ENCODE measurements at places on chromosomes 11 and 22. TPM values are rescaled to one million over a fixed set of nuclear protein-coding genes. Genes with fewer than 3 reads are reported as not detected.

GRCh38 chr11:95991101-95991500, 67.2 kb upstream of the MTMR2 start:
- no peak for DNase-seq

DNA sequence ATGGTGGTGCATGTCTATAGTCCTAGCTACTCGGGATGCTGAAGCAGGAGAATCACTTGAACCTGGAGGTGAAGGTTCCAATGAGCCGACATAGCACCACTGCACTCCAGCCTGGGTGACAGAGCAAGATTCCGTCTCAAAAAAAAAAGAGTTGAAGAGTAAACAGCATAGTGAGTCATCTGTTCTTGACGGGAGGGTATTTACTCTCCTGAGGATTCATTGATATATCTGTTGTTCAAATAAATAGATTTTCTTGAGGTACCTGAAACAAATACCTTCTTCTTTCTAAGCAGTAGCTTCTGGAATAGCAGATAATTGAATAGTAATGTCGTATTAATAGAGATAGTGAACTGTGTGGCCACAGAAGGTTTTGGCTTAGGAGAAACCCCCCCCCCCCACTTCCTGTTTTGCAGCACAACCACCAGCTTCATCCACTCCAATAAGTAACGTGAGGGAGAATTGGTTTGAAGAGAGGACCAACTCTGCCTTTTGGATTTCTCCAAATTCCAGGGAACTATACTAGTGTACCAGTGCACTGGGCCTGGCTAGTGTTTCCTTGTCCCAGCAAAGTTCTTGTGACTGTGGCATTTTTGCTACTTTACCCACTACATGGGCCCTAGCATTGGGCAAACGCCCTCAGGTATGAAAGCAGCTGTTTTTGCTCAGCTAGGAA, 90.0 kb downstream of the PRMT3 start:
- DNase-seq = no peak

DNA sequence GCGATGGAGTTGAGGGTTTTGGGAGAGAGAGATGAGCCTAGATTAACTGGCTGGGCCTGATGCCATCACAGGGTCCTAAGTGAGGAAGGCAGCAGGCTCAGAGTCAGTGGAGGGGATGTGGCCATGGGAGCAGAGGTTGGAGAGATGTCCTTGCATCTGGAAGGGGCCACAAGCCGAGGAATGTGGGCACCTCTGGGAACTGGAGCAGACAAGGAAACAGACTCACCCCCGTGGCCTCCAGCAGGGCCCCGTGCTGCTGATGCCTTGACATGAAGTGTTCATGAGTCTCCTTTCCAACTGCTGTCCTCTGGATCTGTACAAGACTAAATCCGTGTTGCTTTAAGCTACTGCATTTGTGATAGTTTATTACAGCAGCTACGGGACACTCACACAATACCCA, 49.2 kb downstream of the SHISAL1 start:
- DNase-seq = peak; percentile 57

- DNase-seq = no peak
Observed at GRCh38 chr11:1033016-1033798, 3.3 kb downstream of the MUC6 start.

DNA sequence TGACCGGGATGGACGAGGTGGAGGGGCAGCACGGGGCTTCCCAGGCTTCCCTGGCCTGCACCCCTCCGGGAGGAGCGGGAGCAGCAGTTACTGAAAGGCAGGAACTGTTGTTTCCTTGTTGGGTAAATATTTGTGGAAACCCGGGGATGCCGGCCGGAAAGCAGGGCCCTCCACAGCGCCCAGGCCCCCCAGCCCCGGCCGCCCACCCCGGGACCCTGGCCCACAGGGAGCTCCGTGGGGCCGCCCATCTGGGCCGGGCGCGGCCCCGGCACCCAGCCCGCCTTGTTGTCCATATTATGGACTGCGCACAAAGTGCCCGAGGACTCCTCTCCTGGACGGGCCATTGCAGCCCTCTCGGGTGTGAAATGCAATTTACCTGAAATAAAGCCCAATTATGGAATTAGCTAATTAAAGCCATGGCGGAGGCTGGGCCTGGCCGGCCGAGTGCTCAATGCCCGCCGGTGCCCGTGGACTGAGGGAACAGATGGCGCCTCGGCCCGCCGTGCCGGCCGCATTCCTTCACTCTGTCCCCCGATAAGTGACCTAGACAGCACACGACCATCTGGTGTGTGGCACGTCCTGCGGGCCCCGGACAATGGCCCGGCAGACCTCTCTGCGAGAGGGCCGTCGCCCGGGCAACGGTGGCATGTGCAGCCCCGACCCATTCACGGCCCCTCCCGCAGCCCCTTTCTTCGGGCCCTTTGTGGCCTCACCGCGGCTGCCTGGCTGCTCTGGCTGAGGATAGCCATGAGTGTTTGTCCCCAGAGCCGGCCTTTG, 35.4 kb downstream of the CDKN1C start:
- no peak for DNase-seq

DNA sequence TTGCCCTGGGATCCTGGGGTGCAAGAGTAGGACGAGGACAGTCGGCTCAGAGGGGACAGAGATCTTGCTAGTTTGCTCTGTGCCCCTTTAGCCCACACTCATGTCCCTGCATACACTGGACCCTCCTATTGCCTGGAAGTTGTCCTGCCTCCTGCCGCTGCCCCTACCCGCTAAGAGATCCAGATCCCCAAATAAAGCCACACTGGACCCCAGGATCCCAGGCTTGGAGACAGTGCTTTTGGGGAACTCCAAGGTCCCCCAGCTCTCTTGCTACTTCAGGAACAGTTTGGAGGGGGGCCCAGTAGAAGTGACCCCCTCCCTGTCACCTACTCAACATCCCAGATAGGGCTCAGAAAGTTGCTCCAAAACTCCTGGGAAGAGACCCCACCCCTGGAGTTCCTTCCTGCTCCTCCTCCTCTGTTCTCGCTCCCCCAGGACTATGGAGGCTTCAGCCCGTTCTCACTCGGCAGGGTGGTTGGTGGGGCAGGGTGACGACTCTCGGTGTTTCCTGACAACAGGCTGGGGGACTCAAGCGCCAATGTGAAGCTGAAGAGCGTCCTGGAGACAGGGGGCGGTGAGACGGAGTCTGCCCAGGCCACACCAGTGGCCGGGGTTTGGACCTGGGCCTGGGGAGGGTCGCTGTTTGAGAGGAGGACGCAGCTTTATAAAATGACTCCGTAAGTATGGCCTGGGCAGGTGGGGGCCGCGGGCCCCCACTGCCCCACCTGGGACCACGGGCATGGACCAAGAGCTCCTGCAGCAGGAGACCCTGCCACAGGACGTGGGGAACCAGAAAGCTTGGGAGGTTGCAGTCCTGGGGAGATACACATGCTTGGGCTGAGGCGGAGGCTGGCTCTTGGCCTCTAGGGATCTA, 19.2 kb upstream of the TUB start:
- DNase-seq = no peak

- no peak for DNase-seq
Observed at GRCh38 chr11:17764446-17765218, 30.1 kb downstream of the KCNC1 start.

The OR2D2 gene
- not detected for total RNA-seq

The MEI1 gene
- 4.3 TPM for total RNA-seq

The TRIM29 gene
- 8.5 TPM for total RNA-seq

All from posterior vena cava (tissue), 2 donors.